ENCODE measurements at places on chromosomes 12 and 14.
A peak's percentile ranks its signal among the peaks of the same experiment; 100 is the strongest.

- DNase-seq: no peak
Observed at GRCh38 chr12:28704477-28705169, 444.5 kb upstream of the FAR2 start.

GRCh38 chr12:45234139-45234865, 18.4 kb downstream of the ANO6 start:
- DNase-seq: peak; percentile 97

DNA sequence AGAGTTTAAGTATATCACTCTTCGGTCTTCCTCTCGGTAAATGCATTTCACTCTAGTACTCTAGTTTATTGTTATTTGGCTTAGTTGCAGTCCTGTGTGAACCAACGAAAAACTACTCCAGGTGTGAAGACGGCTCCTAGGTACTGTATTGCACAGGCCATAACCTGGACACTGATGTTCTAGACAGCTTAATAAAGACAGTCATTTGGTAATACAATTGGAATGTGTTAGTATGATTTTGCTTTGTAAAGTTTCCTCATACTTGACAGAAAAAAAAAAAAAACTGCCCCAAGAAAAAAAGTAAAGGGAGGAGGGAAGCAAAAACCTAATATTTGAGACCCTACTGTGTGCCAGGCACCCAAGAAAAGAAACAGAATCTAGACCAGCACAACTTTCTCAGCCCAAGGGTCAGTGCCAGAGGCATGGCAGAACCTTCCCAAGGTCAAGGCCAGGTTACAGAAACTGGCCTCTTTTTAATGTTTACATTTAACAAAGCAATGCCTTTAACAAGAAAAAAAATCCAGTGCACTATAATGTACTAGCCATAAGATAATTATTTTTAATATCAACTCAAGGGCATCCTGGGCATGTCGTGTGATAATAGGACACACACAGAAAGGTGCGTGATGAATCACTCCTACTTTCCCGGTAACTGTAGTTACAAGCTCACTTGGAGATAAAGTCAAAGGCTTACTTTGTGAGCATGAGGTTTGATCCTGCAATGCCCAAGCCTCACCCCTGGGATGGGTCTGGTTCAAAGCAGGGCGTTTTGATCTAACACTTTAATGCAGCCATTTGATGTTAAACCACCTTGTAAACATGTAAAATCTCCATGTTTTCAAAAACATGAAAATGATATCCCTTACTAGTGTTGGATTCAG, 110.6 kb downstream of the BMP4 start:
- DNase-seq: no peak

- DNase-seq: no peak
Observed at GRCh38 chr12:116710370-116711150, 27.3 kb downstream of the SPRING1 start.

- DNase-seq: no peak
Observed at GRCh38 chr12:19209661-19210060, 80.1 kb downstream of the PLEKHA5 start.

Data from fibroblast of villous mesenchyme (primary cell).